ENCODE measurements at places on chromosomes 16 and 17. TPM values are rescaled to one million over a fixed set of nuclear protein-coding genes. Genes with fewer than 3 reads are reported as not detected.

SPEM3 gene
- polyA plus RNA-seq = 63.0 TPM

PGP gene
- polyA plus RNA-seq = 56.3 TPM

CD300LB gene
- polyA plus RNA-seq = 0.30 TPM

CCL4 gene
- 9.9 TPM for polyA plus RNA-seq

KRT33B gene
- not detected for polyA plus RNA-seq

SYNGR3 gene
- 10.0 TPM for polyA plus RNA-seq

HS3ST2 gene
- polyA plus RNA-seq = 0.88 TPM

CHD9NB gene
- polyA plus RNA-seq = 3.0 TPM

XYLT1 gene
- polyA plus RNA-seq = 6.5 TPM

CD300H gene
- polyA plus RNA-seq = not detected

KRT39 gene
- polyA plus RNA-seq = not detected

PTGES3L gene
- polyA plus RNA-seq = 5.5 TPM

- no peak for DNase-seq
These were observed 181.1 kb downstream of the C16orf78 start for GRCh38 chr16:49554681-49555080.

DNA sequence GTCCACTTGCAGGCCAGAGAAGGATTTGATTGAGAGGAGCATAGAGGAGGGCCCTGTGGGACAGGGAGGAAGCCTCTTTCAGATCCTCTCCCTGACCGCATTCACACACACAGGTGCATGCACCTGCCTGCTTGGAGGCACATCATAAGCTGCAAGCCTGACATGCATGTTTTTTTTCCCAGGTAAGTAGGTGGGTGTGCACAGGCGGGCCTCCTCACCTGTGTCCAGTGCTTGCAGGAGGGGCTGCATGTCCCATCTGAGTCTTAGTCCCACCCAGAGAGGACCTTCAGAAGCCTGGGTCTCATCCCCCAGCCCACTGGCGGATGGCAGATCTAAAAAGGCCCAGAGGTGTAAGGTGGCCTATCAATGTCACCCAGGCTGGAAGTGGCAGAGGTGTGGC is 130.8 kb downstream of the TMEM132E start:
- DNase-seq = no peak

- no peak for DNase-seq
These were observed 2.2 kb downstream of the ALDOC start for GRCh38 chr17:28574526-28574925.

- DNase-seq = no peak
These were observed 60.8 kb downstream of the TMEM235 start for GRCh38 chr17:78291944-78292910.

DNA sequence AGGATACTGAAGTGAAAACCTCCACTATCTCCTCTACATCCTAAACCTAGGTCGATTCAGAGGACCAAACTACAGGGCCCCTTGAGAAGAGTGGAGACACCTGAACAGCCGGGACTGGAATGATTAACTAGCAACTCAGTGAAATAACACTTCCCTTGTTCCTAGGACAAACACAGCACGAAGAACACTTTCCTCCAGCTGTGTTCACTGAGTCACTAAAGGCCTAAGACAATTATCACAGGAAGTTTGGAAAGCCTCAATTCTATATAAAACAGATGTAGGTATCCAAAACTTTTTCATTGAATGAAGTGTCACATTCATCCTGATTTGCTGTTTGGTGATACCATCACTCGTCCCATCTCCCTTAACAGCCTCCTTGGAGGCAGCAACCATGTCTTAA is 15.5 kb upstream of the CUEDC1 start:
- DNase-seq = no peak

DNA sequence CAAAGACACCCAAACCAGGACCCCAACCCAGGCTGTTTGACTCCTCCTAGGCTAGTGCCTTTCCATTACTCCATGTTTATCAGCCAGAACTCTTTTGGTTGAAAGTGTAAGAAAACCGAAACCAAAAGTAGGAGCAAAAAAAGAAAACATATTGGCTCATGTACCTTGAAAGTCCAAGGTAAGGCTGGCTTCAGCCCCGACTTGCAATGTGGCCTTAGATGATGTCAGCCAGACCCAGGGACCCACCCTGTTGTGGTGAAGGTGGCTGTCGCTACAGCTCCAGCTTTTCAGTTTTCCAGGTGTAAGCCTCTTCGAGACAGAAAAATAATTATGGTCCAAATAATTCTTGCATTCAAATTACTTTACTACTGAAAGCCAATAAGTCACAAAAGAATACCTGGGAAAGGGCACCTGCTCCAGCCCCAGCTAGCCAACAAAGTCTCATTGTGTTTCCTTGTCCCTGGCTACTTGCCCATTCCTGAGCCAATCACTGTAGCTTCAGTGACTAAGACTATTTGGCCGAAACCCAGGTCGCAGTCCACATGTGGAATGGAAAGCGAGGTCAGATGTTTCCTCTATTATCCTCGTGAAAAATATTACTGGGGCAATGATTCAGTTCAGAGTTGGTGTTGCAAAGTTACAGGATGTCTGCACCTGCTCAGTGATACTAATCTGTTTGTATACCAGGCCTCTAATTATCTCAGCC is 20.7 kb downstream of the DNAH9 start:
- peak; percentile 79 for DNase-seq

DNA sequence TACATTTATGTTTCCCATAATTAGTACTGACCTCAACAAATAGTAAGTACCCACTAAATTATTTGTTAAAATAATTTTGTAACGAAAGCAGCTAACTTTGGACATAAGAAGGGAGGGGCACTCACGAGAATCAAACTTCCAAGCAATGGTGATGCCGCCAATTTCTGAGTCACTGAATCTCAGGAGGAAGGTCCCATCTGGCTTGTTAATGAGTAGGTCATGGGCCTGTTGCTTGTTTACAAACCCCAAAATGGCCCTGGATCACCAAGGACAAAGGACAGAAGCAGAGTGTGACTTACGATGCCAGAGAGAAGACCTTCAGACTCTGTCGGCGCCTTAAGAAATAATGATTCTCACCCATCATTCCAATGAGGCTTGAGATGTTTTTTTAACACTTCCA is 15.8 kb upstream of the GHDC start:
- no peak for DNase-seq

DNA sequence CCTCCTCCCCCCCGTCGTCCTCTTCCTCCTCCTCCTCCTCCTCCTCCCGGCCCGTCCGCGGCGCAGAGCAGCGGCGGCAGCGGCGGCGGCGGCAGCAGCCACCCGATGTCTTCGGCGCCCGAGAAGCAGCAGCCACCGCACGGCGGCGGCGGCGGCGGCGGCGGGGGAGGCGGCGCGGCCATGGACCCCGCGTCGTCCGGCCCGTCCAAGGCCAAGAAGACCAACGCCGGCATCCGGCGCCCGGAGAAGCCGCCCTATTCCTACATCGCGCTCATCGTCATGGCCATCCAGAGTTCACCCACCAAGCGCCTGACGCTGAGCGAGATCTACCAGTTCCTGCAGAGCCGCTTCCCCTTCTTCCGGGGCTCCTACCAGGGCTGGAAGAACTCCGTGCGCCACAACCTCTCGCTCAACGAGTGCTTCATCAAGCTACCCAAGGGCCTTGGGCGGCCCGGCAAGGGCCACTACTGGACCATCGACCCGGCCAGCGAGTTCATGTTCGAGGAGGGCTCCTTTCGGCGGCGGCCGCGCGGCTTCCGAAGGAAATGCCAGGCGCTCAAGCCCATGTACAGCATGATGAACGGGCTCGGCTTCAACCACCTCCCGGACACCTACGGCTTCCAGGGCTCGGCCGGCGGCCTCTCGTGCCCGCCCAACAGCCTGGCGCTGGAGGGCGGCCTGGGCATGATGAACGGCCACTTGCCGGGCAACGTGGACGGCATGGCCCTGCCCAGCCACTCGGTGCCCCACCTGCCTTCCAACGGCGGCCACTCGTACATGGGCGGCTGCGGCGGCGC is at the start of gene FOXF1:
TSS of gene FOXF1 (plus strand) at position 63 of the 797 bp plus-strand sequence. CDS start at position 106, 43 bp downstream.
- DNase-seq = no peak

- no peak for DNase-seq
These were observed 112.1 kb upstream of the FOXF1 start for GRCh38 chr16:86398201-86398600.

- DNase-seq = peak; percentile 97
These were observed at the start of gene PSMC3IP for GRCh38 chr17:42577532-42578281. PSMC3IP (minus strand) TSS chr17:42577729; CDS start chr17:42577686, 43 bp downstream.

- DNase-seq = no peak
These were observed 2.3 kb downstream of the IL21R start for GRCh38 chr16:27404163-27404823.

DNA sequence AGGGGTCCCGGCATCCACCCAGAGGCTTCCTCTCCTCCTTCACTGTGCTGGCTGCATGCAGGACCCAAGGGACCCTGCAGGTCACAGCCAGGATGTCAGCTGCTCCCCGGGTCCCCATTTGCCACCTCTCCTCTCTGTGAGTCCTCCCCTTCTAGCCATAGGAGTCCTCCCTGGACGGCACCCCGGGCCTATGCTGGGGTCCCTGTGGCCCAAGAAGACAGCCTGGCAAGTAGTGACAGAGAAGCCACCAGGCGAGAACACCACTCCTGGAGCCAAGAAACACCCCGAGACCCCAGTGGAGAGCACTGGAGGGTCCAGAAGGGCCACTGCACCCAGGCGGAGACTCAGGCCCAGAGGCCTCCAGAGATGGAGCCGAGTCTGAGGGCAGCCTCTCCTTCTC is 44.1 kb downstream of the LMF1 start:
- no peak for DNase-seq

GRCh38 chr16:84307209-84307954 is 12.7 kb downstream of the WFDC1 start:
- no peak for DNase-seq

DNA sequence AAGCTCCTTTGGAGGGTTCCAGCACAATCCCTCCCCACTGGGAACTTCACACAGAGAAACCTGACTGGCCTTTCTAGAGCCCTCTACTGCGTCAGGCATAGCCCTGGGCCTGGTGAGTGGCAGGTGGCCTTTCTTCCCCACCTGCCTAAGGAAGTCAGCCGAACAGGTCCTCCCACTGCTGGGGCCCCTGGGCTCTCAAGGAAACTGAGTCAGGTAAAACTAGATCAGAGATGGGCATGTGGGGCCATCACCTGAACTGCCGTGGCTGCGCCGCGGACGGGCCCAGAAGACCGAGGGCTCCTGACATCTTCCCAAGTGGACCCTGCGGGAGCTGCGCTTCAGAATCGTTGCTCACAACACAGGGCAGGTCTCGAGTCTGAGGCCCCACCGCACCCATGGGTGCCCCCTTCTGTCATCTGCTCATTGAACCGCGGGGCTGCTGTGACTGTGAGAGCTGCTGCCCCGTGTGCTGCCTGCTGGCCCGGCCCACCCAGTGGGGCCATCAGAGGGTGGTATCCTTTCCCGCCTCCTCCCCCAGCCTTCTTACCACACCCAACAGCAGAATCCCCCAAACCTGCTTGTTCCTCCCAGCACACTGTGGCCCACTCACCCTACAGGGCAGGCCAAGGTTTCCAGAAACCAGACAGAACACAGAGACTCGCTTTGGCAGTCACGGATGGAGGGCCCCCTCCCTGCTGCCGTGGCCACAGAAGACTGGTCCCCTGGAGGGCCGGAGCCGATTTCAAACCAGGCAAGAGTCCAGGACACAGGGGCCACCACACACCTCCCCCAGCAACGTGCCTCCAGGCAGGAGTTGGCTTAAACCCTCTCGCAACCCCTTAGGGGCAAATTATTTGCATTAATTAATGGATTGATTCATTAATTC is 81.1 kb downstream of the TBC1D16 start:
- no peak for DNase-seq

- no peak for DNase-seq
These were observed 68.1 kb downstream of the NDEL1 start for GRCh38 chr17:8503807-8504206.

DNA sequence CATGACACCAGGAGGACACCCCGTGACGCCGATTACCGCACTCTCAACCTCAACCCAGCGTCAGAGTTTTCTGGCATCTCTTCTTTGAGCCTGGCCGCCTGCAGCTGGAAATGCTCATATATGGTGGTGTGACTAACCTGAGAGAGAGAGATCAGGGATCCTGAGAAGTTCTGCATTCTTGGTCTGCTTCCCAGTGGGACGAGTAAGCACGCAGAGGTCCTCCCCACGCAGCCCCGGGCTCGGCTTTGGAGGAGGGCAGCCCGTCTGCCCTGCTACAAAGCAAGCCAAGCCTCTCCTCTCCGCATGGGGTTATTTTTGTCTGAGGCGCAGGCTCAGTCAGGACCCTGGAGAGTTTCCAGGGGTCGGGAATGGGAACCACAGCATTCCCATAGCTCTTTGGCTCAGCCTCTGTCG is 16.5 kb downstream of the CRISPLD2 start:
- DNase-seq = peak; percentile 82

- no peak for DNase-seq
These were observed 9.3 kb downstream of the WDR59 start for GRCh38 chr16:74975591-74975990.

GRCh38 chr17:7825206-7825990 is 8.6 kb upstream of the KDM6B start:
- DNase-seq = no peak

- no peak for DNase-seq
These were observed 21.8 kb downstream of the NUDT7 start for GRCh38 chr16:77744141-77744540.

- DNase-seq = no peak
These were observed 7.7 kb upstream of the C16orf78 start for GRCh38 chr16:49365711-49366509.

GRCh38 chr17:62704381-62704971 is 77.0 kb downstream of the MRC2 start:
- peak; percentile 62 for DNase-seq

DNA sequence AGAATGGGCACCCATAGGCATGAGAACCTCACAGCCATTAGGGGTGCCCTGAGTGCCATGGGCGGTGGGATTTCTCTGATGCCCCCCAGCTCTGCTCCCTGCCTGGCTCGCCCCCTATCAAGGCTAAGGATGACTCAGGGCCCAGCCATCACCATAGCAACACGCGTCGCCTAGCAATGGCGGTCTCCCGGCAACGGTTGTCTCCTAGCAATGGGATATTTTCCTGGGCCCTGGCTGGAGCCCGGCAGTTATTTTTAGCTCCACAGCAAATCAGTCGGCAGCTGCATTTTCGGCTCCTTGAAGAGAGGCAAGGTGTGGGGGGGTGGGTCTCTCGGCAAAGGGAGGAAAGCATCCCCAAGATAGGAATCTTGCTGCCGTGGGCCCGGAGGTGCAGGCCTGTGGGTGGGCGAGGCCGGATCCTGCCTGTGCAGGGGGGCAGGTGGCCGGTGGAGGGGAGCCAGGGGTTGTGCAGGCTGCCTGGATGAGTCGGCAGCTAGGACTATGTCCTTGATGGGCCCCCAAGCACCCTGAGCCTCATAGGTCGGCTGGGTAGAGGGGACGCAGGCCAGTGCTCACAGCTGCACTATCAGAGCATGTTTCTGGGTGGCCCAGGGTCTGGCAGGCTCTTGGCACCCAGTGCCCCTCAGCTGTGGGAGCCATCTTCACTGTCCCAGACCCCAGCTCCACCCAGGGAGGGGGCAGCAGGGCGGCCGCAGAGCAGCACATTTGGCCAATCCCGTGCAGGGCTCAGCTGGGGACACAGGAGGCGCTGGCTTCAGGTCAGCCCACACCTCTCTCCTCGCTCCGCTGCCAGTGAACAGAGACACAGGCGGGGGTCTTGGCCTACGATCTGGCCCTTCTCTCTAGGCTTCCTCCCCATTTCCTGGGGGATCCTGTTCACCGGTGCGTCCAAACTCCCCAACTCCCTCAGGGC is 4.2 kb upstream of the FBXL16 start:
- DNase-seq = peak; percentile 71

GRCh38 chr16:60304720-60305119 is 1570.6 kb upstream of the GOT2 start:
- no peak for DNase-seq
